ENCODE measurements at places on chromosomes 13 and 19.

DNA sequence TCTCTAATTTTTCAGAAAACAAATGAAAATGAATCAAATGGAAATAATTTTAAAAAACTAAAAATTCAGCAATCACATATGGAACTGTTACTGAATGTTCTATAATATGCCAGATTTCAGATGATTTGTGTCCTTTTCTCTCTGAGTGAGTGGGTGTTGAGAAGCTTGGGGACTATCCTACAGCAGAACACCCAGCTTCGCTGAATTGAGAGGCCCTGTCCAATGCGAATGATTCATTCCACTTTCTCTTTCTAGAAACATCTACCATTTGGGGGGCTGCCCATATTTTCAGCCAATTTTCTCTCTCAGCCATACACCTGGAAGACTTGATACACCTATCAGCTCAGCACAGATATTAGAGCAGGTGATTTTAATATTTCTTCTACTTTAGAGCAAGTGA lies 1666.7 kb downstream of the EFNB2 start:
- no peak for DNase-seq

- no peak for DNase-seq
Observed at GRCh38 chr19:51573331-51573730, 2.2 kb downstream of the ZNF175 start.

GRCh38 chr13:28333204-28333881 lies 161.6 kb downstream of the FLT1 start:
- DNase-seq, result no peak

GRCh38 chr13:84377106-84377505 lies 494.8 kb upstream of the SLITRK1 start:
- no peak for DNase-seq

DNA sequence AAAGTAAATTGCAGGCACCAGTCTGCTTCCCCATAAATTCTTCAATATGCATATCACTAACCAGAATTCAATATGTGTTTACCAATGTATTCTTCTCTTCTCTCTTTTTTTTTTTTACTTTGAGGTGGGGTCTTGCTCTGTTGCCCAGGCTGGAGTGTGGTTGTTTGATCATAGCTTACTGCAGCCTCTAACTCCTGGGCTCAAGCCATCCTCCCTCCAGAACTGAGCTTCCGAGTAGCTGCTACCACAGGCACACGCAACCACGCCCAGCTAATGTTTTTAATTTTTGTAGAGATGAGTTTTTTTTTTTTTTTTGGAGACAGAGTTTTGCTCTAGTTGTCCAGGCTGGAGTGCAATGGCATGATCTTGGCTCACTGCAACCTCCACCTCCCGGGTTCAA lies 16.8 kb downstream of the LTBP4 start:
- DNase-seq, result no peak

- DNase-seq, result no peak
Observed at GRCh38 chr13:25187596-25187995, 15.5 kb upstream of the AMER2 start.

DNA sequence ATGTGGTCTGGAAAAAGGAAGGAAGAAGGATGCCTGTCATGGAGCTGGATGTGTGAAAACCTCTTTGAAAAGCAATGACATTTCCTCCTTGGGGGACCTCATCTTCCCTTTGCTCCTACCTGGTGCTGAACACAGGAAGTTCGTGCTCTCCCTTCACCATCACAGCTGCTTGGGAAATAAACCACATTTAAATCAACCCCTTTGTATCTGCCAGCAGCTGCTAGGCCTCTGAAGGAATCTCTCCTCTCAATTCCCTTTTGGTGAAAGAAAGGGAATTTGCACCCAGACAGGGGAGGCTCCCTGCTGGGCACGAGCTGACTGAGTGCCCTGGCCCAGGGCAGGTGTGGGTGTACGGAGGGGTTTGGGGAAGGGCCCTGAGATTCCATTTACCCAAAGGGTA lies 437.7 kb downstream of the TSHZ3 start:
- no peak for DNase-seq

DNA sequence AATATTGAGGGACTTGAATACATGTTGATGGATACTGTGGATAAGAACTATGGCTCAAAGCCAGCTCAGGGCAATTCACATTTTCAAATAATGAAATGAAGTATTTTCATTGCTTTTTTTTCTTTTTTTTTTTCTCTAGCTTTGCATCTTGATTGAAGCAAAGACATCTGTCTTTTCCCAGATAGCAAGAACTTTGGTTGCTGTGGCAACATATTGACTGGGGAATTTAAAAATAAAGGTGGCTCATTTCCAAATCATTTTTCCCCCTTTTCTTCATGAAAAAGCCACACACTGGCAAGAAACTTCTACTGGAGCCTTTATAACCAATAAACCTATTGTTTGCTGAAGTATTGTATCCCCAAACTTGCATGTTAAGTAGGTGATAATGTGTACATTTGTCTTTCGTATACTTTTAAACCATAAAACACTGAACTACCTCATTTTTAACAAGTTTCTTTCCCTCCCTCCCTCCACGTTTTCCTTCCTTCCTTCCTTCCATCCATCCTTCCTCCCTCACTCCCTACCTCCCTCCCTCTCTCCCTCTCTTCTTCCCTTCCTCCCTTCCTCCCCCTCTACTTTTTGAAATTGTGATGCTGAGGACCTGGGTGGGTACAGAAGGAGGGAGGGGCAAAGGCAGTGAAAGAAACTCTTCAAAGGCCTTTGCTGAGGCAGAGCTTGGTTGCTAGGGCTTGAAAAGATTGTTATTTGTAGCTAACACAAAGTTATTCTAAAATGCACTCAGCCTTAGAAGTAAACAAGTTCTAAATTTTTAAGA lies 343.5 kb upstream of the SPRY2 start:
- no peak for DNase-seq

DNA sequence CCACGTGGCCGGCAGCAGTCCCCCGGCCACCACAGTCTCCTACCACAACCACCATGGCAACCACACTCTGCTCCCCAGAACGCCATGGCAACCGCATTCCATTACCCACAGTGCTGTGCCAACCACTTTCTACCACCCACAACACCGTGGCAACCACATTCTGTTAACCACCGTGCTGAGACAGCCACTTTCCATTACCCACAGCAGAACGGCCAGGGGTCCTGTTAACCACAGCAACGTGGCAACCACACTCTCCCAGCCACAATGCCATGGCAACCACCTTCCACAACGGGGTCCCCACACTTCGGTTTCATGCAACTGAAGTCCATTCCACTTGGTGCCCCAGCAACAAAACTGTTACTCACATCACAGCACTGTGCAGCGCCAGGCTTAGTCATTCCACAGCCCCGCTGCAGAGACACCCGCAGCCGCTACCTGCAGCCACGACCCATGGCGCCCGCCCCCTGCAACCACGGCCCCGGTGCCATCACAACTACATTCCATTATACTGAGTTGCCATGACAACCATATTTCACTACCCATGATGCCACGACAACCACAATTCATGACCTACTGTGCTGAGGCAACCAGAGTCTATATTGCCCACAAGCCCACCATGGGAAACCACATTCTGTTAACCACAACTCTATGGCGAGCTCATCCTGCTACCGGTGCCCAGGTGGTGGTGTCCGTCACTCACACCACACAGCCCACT lies 10.0 kb downstream of the DPF1 start:
- no peak for DNase-seq

- peak; percentile 79 for DNase-seq
Observed at GRCh38 chr13:50576156-50576555, 267.3 kb downstream of the DLEU7 start.

- DNase-seq, result no peak
Observed at GRCh38 chr19:44113784-44114390, 688 bp downstream of the ZNF225 start.

GRCh38 chr19:33595783-33596182 lies 26.0 kb upstream of the CHST8 start:
- DNase-seq, result no peak

DNA sequence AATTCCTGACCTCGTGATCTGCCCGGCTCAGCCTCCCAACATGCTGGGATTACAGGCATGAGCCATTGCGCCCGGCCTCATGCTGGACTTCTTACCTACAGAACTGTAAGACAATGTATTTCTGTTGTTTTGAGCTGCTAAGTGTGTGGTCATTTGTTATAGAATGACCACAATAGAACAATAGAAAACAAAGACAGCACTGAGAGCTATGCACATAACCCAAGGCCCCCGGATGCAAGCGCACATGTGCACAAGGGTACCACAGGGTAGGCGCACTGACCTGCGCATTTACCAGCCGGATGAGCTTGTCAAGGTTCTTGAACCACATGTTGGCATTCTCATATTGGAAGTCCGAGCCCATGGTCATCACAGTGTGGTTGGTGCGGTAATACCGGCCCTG lies 5.6 kb downstream of the MAN2B1 start:
- DNase-seq, result no peak

DNA sequence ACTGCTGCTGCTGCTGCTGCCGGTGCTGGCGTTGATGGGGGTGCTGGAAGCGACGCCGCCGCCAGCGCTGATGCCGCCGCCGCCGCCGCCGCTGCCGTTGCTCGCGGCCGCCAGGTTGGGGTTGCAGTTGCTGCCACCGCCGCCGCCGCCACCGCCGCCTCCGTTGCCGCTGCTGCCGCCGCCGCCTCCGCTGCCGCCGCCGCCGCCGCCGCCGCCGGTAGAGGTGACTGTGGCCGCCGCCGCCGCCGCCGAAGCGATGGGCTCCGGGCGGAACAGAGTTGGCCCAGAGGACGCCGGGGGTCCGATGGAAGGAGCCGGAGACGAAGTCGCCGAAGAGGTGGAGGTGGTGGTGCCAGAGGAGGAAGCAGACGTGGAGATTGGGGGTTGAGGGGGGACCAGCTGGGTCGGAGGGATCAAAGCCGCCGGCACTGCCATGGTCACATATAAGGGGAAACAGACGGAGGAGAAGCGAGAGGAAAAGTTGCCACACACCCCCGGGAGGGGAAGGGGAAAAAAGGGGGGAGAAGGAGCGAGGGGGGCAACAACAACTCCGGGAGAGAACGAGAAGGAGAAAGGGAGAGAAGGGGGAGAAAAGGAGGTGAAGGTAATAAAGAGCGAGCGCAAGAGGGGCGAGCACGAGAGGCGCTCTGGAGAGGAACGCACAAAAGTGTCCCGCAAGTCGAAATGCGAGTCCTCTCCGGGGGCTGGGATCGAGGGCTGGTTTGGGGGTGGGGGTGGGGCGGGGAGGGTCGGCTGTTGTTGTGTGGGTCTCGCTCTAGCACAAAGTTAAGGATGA lies 471 bp downstream of the DACH1 start:
- DNase-seq, result peak; percentile 61

DNA sequence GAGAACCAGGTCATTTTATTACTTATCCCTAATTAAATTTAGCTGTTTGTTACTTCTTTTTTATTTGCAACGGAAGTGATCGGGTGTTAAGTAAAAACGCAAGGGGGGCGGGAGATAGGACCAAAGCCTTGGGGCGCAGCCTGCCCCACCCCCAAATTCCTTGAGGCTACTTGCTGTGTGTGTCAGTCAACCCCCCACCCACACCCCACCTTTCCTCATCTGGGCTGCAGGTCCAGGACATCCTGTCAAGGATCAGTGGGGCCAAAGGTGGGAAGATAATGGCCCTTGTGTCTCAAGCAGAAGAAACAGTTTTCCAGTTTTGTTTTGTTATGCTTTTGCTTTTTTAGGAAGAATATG lies 1.2 kb upstream of the FOXO1 start:
- DNase-seq, result no peak

DNA sequence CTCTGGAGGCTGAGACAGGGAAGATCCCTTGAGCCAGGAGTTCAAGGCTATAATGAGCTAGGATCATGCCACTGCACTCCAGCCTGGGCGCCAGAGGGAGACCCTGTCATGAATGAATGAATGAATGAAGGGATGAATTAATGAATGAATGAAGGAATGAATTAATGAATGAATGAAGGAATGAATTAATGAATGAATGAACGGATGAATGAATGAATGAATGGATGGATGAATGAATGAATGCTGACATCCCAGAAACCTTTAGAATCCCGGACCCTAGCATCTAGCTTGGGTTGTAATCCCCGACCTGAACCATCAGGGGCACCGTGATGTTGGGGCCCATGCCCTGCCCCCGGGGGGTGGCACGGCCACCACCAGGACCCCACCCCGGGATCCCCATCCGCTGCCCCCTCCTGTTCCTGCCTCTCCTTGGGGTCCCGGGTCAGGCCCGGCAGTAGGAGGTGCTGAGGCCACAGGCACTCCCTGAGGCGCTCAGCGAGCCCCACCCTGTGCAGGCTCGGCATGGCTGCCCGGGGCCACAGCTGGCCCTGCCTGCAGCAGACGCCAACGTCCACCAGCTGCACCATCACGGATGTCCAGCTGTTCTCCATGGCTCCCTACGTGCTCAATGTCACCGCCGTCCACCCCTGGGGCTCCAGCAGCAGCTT lies 3.4 kb downstream of the EBI3 start:
- no peak for DNase-seq

DNA sequence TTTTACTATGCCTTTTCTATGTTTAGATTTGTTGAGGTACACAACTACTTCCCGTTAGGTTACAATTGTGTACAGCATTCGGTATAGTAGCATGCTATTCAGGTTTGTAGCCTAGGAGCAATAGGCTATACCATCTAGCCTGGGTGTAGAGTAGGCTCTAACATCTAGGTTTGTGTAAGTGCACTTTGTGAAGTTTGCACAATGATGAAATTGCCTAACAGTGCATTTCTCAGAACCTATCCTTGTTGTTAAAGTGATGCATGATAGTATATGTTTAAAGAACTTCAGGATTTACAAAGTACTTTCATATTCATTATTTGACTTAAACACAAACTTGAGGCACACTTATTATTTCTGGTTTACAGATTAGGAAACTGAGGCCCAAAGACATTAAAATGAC lies 11.5 kb upstream of the SERPINE3 start:
- DNase-seq, result no peak
